SJCRH30 (cell line): ENCODE measurements at places on chromosomes 12 and 14. TPM values are rescaled to one million over a fixed set of nuclear protein-coding genes. Genes with fewer than 3 reads are reported as not detected.

- peak; percentile 29 for DNase-seq
Measured at GRCh38 chr14:100401792-100402191, 78.7 kb downstream of the SLC25A47 start.

LMNTD1 gene
- not detected in 2 replicates for total RNA-seq

CLEC12A gene
- not detected in 2 replicates for total RNA-seq

DNA sequence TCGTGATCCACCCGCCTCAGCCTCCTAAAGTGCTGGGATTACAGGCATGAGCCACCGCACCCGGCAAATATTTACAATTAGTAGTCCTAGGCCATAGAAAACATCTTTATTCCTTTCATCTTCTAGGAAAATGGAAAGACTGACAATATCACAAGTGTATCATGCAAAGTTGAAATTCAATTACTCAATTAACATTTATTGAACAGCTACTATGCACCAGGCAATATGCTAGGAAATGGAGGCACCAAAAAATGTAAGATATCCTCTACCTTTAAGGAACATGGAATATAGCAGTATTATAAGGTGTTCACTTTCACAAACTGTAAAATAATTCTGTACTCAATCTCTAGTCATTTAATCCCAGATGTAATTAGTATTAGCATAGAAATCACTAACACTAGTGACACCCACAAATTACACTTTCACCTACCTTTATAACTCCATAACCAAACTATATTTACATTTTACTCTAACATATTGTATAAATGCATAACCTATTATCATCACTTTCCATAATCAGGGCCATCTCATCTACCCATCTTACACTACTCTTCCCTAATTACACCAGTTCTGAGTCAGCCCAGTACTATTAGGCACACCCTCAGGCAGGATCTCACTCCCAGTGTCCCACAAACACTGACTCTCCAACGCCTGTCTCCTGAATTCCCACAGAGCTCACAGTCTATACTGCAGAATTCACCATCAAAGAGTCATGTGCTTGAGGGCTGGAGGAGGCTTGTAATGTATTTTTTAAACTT is 10.4 kb downstream of the CORO1C start:
- no peak for DNase-seq

GRCh38 chr14:105192866-105193731 is 12.0 kb upstream of the NUDT14 start:
- peak; percentile 85 for DNase-seq

GRCh38 chr12:131948166-131948712 is 1.5 kb upstream of the EP400 start:
- DNase-seq, result no peak

- no peak for DNase-seq
Measured at GRCh38 chr12:9731797-9732196, 1.1 kb downstream of the CLECL1 start.

- no peak for DNase-seq
Measured at GRCh38 chr14:68927956-68928675, 51.0 kb downstream of the ACTN1 start.

GRCh38 chr14:22780105-22780679 is 13.7 kb downstream of the OXA1L start:
- DNase-seq, result peak; percentile 65

FLRT2 gene
- 22.7 and 23.5 TPM in 2 replicates for total RNA-seq

DNA sequence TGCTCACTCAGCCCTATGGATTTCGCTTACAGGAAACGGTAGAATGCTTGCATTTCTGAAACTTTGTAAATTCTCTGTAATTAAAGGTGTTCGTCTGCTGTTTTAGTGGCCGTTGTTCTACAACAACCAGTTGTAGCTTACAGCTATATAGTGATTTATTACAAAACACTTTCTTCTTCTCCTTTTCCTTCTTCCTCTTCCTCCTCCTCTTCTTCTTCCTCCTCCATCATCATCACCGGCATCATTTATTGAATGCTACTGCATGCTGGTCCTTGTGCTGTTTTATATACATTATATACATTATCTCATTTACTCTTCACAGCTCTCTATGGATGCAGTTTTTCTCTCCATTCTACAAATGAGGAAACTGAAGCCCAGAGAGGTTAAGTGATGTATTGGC is 6.4 kb downstream of the ETV6 start:
- DNase-seq, result no peak

GRCh38 chr14:24086193-24086955 is 7.7 kb upstream of the PCK2 start:
- DNase-seq, result peak; percentile 71

DACT1 gene
- total RNA-seq, result 4.2 and 5.4 TPM in 2 replicates

GRCh38 chr14:54322701-54323337 is 74.0 kb upstream of the CDKN3 start:
- peak; percentile 71 for DNase-seq

DNA sequence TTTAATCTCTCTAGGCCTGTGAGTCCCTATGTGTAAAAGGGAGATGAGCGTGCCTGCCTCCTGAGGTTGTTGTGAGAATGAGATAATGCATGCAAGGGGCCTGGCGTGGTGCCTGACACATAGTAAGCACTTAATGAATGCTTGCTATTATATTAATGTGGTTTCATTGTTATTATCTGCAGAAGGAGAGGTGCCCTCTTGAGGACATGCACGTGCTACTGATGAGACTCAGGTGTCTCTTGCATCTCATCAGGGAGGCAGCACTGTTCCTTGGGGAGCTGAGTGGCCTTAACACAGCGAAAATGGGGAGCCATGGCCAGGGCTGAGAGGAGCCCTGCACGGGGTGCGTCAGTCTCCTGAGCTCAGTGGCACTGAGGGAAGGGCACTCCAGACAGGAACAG is 29.9 kb upstream of the BCDIN3D start:
- DNase-seq, result no peak

DNA sequence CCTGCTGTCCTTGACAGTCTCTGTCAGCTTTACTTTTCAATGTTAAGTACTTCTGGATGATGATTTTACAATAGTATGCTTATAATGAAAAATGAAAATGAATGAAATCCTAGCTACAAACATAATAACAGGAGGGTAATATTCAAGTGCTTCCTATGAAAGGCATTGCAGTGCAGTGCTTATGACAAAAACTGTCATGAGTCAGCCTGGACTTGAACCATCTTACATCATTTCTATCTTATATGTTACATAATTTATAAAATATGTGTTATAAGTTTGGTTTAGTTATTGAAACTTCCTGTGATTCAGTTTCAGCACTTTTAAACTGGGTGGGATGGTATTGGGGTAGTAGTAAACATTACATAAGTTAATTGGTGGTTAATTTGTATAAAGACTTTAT is 451.7 kb downstream of the TMEM117 start:
- no peak for DNase-seq

DNA sequence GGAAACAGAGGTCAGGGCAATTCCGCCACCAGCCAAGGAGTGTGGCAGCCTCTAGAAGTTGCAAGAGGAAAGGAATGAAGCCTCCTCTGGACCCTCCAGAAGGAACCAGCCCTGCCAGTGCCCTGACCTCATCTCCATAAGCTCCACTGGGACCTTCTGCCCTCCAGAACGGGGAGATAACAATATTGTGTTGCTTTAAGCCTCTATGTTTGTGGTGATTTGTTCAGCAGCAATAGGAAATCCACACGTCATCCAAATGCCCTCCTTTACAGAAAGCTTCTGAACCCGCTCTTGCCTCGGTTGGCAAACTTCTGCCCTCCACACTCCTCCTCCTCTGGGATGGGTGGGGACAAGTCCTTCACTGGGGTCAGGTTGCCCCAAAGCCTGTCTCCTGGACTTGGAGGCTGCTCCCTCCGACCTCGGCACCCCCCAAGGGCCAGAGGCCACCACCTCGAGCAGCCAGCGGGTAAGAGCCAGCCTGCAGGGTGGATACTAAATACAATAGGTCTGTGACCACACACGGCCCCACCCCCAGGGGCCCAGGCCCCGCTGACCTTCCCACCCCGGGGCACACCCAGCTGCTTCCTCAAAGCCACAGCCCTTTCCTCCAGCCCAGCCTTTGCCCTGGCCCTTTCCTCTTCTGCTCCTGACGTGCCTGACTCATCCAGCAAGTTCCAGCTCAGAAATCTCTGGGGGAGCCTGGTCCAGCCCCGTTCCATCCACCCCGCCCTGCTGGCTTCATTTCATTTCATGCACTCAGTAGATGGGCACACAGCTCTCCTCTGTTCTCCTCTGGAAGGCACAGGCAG is 58.7 kb upstream of the NCOR2 start:
- DNase-seq, result peak; percentile 84

DNA sequence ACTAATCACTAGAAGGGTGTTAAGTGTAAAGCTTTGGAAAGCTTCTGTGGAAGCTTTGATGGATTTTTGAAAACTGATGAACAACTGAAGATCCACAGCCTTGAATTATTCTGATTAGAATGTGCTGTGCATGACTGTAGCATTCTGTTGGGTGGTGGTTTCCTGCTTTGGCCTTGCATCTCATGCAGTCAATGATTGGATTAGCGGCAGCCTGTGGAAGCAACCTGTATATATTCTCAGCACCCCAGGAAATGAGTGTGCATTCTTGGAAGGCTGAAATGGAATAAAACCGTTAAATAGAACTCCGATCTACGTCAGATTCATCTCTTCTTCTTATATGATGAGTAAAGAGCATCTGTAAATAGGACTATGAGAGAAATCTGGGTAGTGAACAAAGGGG is 120.2 kb downstream of the SLC16A7 start:
- DNase-seq, result no peak

WNT5B gene
- total RNA-seq, result 50.2 and 51.8 TPM in 2 replicates

DNA sequence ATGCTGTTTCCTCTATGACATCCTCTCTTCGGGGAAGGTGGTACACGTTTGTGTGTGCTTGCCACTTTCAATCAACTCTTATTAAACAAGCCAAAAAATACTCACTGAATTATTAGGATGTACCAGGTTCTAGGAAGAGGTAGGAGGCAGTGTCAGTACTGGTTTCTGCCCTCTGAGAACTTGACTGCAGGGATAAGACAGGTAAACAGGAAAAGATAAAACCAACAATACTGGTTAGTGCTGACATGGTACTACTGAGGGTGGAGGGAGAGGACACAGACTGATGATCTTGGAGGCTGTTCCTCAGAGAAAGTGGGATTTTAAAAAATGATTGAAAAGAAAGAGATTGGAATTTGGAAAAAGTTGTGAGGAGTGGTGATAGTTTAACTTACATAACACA is 295.2 kb upstream of the PWP1 start:
- no peak for DNase-seq

- DNase-seq, result no peak
Measured at GRCh38 chr14:66540038-66540437, 32.1 kb downstream of the GPHN start.

GRCh38 chr14:52366796-52367315 is 52.7 kb downstream of the PTGER2 start:
- DNase-seq, result no peak

- DNase-seq, result peak; percentile 1
Measured at GRCh38 chr12:79252358-79253075, 387.9 kb downstream of the SYT1 start.

- DNase-seq, result peak; percentile 91
Measured at GRCh38 chr12:65948320-65949008, 124.2 kb downstream of the HMGA2 start.

FAM90A1 gene
- total RNA-seq, result 0.04 TPM in 1 of 2 replicates, not detected in the other

GRCh38 chr12:72074956-72075355 is 136.3 kb downstream of the TPH2 start:
- peak; percentile 50 for DNase-seq

DNAH10 gene
- 5.6 and 6.6 TPM in 2 replicates for total RNA-seq

DNA sequence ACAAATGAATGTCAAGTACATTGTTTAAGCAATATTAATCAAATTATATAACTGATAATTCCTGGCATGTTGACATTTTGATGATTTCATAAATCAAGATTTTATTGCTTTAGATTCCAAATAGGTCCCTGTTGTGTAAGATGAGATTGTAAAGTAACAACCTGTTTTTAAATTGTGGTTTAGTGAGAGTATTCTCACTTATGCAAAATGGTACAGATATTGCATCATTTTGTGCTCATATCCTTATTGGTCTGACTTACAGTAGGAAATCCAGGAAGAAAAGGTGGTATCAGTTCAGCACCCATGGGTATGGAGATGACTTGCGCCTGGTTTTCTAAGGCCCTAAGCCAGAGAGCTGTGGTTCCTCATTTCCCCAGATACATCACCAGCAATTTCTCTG is 165.5 kb downstream of the KIF21A start:
- DNase-seq, result no peak

CLEC4A gene
- 0.10 and 0.36 TPM in 2 replicates for total RNA-seq

- no peak for DNase-seq
Measured at GRCh38 chr12:41970744-41971143, 173.9 kb downstream of the GXYLT1 start.

- no peak for DNase-seq
Measured at GRCh38 chr14:68306265-68306933, 486.5 kb downstream of the ZFP36L1 start.

DNA sequence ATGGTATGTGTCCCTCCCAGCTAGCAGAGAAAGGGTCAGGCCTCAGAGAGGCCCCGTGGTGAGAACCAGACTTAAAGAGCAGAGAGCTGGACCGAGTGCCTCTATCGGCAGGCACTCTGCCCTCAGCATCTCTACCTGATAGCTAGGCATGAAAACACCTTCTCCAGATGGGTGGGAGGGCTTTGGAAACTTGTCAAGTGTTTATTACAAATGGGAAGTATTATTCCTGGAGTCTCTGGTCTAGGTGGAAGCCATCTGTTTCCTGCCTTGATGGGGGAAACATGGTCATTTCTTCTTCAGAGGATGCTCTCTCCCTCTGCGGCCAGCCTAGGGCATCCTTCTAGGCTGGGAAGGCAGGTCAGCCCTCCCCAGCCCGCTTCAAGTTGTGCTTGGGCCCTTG is 2.3 kb downstream of the TMEM63C start:
- no peak for DNase-seq

OR10AD1 gene
- total RNA-seq, result not detected in 2 replicates

DNA sequence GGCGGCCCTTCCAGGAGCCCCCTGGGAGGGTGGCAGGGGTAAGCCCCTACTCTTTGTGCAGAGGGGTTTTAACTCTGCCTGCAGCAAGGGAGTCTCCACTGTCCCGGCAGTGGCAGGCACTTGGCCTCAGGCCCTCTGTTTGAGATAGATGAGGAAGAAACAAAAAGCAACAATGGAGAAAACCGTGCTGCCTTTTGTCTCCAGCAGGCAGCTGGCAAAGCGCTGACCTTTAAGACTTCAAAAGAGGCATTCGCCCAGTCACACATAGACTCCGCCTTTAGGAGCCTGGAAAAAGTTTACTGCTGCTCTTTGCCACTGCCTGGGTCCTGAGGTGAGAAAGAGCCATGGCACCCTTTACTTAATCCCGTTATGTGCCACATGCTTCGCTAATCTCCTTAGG is 158.2 kb upstream of the NTF3 start:
- DNase-seq, result no peak

SIRT4 gene
- 4.0 and 5.5 TPM in 2 replicates for total RNA-seq

- DNase-seq, result peak; percentile 61
Measured at GRCh38 chr14:105448706-105449111, 25.9 kb upstream of the CRIP2 start.

CCNT1 gene
- total RNA-seq, result 63.6 and 70.1 TPM in 2 replicates

GPR135 gene
- total RNA-seq, result 1.8 and 2.3 TPM in 2 replicates

ANKS1B gene
- total RNA-seq, result 1.4 and 2.4 TPM in 2 replicates
